ENCODE measurements at places on chromosomes 2 and 18.

DNA sequence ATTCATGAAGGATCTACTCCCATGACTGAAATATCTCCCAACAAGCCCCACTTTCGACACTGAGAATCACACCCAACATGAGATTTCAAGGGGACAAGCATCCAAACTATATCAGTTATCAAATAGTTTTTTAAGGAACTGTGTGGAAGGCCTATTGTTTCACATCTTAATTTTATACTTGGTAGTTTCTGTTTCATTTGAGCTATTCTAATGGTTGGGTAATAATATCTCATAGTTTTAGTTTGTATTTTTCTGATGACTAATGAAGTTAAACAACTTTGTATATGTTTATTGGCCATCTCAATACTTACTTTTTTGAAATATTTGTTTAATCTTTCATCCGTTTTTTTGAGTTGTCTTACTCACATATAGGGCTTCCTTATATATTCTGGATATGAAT, 135.0 kb downstream of the SCG2 start:
- DNase-seq: no peak

GRCh38 chr2:68083346-68083745, 20.5 kb upstream of the C1D start:
- no peak for DNase-seq

GRCh38 chr2:197914778-197915177, 110.4 kb downstream of the PLCL1 start:
- no peak for DNase-seq

DNA sequence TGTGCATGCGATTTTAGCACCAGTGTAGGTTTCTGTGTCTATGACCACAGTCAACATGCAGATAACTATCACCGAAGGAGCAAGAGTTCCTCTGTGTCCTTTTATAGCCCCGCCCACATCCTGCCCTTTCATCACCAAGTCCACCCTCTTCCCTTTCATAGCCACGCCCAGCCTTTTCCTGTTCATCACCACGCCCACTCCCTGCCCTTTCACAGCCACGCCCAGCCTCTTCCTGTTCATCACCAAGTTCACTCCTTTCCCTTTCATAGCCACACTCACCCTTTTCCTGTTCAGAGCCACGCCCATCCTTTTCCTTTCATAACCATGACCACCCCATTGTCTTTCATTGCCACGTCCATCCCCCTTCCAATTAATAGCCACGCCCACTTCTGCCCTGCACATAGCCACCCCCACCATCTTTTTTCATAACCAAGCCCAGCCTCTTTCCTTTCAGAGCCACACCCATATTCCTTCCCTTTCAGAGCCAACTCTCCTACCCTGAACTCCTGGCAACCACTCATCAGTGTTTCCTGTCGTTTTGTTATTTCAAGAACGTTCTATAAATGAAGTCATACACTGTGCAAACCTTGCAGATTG, 273.9 kb downstream of the MYT1L start:
- DNase-seq: peak; percentile 41

- DNase-seq: no peak
Measured at GRCh38 chr2:216905649-216906329, 45.9 kb upstream of the TNP1 start.

DNA sequence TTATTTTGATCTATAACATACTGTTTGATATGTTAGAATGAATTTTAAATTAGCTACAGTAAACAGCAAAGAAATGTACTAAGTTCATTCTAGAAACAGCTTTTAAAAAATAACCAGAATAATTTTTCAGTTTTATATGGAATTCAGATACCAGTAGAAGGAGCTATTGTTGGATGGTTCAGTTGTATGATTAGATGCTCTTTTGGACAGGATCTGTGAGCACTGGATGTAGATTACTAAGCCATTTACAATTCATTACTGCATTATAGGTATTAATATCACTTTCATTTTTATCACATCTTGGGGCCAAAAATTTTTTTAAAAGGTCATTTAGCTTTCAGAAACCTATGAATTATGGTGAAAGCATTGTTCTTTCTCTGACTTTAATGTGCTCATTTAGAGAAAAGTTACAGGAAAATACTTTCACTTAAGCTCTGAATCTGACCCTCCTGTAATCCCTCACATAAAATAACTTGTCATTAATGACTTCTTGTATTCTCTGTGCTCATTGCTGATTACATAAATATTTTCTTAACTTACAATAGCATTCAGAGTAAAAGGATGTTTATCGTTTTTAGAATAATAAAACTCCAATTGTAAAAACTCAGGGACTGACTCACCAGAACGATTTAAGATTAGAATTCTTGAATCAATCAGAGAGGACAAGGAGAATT, 750.2 kb downstream of the SLC4A3 start:
- DNase-seq: peak; percentile 32

DNA sequence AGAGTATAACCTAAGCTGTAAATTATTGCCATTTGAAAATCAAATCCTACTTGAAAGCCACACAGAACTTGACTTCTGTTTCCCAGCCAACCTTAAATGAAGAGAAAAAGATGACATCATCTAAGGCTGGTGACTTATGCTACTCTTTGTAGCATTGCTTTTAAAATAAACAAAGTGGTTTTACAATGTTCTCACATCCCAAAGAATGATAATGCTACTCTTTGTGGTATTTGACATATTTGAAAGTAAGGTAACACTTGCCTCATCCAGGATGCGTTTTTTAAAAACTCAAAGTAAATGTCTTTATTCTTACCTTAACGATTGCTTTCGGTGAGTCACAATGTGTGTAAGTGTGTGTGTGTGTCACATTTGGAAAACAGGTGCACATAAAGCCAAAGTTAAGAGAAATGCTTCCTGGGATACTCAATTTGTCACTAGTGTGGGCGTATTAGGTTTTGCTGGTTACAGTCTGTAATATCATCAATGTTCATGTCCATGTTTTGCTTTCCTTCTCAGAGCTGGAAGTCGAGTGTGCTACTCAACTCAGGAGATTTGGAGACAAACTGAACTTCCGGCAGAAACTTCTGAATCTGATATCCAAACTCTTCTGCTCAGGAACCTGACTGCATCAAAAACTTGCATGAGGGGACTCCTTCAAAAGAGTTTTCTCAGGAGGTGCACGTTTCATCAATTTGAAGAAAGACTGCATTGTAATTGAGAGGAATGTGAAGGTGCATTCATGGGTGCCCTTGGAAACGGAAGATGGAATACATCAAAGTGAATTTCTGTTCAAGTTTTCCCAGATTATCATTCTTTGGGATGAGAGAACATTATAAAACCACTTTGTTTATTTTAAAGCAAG, 2.6 kb downstream of the PMAIP1 start:
- peak; percentile 91 for DNase-seq

GRCh38 chr2:16660114-16660513, 5.5 kb downstream of the CYRIA start:
- no peak for DNase-seq

- no peak for DNase-seq
Measured at GRCh38 chr2:215748446-215748845, 264.9 kb downstream of the MREG start.

DNA sequence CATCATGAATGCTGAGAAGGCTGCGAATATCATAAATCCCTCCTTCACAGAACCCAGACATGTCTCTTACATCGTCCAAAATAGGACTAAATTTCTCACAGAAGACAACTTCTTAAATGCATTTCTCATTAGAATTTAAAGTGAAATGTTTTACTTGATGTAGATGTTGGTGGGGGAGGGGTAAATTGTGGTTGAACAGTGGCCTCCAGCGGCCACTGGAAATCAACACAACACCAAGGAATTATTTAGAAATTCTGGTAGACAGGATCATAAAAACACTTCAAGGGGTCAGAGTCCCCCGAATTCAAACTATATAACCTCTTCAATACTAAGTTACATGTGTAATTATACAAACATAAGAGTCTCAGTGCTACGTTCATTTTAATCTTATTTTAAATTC, 135.9 kb downstream of the ABCA12 start:
- peak; percentile 54 for DNase-seq

- peak; percentile 57 for DNase-seq
Measured at GRCh38 chr18:49161627-49162026, 210.9 kb upstream of the SMAD7 start.

DNA sequence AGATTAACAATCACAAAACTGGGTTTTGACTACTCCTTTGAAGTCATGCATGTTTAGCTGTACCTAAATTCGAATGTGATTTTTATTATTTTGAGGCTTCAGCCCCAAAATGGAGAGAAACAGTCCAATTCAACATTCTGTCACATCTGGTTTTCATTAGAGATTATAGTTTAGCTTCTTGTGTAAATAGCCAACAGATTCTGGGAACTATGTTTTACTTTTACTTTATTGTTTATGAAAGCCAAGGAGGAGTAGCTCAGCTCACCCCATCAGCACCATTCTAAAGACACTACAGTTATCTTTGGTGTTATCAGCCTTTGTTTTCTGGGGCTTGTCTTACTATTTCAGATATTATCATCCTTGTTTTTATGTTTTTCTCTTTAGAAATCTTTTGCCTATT, 465.0 kb upstream of the CWC22 start:
- no peak for DNase-seq

DNA sequence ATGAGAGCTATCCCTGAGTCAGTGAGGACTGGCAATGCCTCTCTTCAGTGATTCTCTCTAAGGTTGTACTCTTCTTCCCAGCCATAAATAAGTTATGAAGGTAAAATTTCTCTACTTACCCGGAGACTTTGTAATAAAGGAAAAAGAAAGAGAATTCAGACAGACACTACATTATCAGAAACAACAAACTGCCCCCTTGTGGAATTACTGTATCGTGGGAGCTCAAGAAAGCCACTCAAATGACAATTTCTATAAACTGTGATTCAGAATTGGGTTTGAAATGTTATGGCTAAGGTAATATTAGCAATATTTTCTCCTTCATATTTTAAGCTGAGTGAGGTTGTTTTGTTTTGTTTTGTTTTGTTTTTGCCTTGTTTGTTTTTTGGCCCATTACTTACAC, 155.8 kb upstream of the TANK start:
- peak; percentile 25 for DNase-seq

- peak; percentile 59 for DNase-seq
Measured at GRCh38 chr2:38315707-38316333, 61.3 kb downstream of the ATL2 start.

GRCh38 chr2:144523596-144524117, 3.7 kb upstream of the ZEB2 start:
- no peak for DNase-seq

DNA sequence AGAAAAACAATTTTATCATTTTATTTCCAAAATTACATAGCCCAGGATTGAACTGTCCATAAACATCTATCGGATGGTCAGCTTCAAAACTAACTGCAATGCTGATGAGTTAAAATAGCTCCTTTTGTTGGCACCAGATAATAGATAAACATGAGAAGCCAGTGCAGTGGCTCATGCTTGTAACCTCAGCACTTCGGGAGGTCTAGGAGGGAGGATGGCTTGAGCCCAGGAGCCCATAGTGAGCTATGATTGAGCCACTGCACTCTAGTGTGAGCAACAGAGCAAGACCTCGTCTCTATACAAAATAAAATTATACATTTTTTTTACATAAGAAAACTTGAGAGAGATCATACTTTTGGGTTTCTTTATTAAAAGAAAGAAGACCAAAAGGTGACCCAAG, 34.6 kb upstream of the IMPA2 start:
- peak; percentile 69 for DNase-seq

DNA sequence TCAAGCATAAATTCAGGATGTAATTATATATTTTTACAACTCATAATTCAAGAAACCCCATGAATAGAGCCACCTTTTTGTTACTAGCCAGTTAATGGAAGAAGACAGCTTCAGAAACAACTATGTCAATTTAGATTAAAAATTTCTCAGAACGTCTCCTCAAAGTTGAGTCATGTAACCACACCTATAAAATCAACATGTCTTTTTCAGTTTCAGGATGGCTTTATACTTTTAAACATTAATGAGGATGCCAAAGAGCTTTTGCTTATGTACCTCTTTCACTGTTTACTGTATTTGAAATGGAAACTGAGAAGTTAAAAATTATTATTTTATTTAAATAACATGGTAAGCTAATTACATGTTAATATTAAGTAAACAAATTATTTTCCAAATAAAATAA, 280.1 kb downstream of the PTH2R start:
- no peak for DNase-seq

DNA sequence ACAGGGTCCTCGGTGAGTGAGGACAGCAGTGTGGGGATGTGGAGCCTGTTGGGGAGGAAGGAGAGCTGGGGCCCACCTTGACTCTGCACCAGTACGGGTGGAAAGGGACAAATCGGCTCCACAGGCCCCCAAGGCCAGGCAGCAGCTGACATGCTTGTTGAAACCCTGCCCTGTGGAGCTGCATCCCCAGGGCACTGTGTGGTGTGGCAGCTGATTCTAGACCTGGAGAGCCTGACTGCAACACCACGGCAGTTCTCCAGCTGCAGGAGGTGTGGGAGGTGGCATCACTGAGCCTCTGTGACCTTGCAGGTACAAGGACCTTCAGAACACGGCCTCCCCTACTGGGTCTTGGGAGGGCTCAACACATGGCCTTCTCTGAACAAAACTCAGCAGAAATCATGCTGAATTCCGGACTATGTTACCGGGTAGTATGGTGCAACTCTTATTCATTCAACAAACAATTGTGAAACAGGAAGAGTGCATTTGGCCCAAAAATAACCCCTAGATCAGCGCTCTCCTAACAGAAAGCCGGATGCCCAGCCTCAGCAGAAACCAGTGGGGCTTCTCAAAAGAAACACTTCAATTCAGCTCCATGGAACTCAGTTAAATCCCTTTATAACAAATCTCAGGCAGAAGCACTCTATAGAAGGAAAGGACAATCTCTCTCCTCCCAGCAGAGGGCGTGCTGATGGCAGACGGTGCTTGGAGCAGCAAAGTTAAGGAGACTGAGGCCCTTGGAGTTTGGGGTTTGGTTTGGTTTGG, 104.4 kb upstream of the SALL3 start:
- peak; percentile 25 for DNase-seq

DNA sequence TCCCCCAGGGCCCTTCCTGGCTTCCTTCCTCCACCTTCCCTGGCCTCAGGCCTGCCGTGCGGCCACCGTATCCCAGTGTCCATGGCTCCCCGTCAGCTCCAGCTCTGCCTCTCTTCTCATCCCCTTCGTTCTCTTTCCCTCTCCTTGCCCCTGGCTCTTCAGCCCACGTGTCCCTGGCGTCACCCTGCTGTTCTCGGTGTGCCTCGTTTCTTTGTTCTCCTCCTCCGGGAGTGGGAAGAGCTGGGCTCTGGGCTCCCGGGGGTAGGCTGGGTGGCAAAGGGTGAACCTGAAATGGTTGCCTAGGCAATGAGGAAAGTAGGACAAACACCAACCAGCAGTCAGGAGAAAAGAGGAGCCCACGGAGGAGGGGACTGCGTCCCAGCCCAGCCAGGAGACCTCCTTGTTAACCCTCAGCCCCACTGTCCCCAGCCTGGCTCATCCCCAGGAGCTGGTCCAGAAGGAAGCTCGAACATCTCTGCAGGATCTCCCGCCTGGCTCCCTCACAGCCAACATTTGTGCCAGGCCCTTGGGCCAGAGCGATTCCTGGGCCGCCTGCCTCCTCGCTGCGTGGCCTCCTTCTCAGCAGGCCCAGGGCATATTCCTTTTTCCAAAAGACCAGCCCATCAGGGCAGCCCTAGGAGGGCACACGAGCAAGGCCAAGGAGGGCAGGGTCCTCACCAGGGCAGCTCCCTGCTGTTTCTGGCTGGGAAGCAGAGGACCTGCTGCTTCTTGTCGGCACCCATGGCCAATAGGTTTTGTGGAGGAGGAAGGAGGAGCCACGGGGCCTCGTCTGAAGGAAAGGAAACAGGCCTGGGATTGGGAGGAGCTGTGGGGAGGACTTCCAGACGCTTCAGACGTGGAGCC, 30.9 kb upstream of the DNMT3A start:
- DNase-seq: no peak

- no peak for DNase-seq
Measured at GRCh38 chr2:224668123-224668909, 47.8 kb downstream of the CCDC195 start.

- no peak for DNase-seq
Measured at GRCh38 chr2:69011611-69012157, 1.3 kb upstream of the ANTXR1 start.

Data from M059J (cell line).